Stimulated activated CD4-positive, alpha-beta T cell treated with anti-CD3 and anti-CD28 coated beads, TNF-alpha, amount 100 ng/mL, for 1 hour (primary cell): ENCODE measurements at places on chromosomes 3 and 15.

- DNase-seq, result no peak
Measured at GRCh38 chr3:175868626-175869025, 1009.5 kb downstream of the NAALADL2 start.

DNA sequence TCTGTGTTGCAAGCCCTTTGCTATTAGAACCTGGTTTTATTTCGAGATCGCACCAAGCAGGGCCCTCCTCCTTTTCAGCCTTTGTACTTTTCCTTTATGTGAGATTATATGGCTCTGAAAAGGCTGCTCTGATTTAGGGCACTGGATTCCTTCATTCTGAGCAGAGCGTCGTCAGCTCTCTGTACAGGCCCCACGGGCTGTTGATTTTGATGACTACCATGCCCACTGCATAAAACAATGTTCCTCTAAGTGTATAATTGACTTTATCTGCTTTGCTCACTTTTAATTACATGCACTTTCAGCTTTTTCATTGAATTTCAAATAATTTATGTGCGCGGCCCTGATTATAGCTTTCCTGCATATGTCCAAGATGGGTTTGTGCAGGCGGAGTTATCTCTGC is 4.4 kb upstream of the PSMD6 start:
- DNase-seq, result no peak

DNA sequence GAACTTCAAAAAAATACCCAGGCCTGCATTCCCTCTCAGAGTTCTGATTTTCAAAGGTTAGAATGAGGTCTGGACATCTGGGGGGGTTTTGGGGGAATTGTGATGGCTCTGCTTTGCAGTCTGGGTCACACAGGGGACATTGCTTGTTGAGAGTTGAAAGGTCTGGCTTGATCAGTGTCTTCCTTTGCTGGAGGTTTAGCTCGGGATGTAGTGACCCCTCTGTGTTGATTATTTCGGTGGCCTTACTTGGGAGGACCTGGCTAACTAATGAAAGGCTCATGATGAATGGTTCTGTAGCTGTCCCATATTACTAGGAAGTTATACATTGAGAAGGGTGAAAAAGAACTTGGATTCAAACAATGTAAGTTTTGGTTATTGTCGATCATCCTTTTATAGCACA is 23.7 kb downstream of the TPM1 start:
- no peak for DNase-seq

DNA sequence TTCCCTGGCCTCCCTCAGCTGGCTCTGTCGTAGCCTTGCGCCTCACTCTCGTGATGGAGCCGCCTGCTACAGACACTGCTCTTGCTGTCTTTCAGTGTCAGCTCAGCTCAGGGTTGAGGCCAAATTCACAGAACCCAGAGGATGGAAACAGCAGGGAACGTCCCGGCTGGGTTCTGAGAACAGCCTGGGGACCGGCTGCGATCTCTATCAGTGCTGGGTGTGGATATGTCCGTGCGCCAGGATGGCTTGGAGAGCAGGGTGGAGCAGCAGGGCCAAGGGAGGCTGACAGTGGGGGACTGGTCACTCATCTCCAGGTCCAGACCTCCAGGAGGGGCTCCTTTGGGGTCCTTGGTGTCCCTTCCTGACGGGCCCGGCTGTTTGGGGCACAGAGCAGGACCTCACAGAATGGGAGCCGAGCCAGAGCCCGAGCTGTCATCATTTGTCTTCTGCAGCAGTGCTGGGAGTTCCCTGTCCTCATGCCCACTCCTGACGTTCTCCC is 18.4 kb downstream of the KLF15 start:
- DNase-seq, result no peak

- no peak for DNase-seq
Measured at GRCh38 chr15:36814708-36815107, 235.3 kb downstream of the CDIN1 start.

DNA sequence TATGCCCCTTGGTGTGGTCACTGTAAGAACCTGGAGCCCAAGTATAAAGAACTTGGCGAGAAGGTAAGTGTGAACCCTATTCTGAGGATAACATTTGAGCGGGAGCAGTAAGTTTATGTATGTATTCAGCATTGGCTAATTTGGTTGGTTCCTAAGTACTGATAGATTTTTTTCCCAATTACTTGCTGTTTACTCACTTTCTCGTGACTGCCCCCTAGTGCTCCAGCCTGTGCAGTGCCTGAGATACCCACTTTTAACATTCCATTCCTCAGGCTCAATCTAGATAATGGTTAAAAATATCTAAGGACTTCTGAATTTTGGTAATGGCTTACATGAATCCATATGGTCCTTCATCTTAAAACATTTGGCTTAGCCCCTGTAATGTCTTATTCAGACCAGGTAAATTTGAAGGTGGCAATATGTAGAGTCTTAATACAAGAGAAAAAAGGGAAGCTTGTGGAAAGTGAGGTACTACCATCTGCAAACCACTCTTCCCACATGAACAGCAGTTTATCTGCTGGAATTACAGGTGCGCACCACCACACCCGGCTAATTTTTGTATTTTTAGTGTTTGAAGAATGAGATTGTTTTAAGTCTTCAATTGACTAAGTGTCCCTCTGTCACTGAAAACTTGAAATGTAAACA is 7.1 kb downstream of the ELL3 start:
- DNase-seq, result no peak

DNA sequence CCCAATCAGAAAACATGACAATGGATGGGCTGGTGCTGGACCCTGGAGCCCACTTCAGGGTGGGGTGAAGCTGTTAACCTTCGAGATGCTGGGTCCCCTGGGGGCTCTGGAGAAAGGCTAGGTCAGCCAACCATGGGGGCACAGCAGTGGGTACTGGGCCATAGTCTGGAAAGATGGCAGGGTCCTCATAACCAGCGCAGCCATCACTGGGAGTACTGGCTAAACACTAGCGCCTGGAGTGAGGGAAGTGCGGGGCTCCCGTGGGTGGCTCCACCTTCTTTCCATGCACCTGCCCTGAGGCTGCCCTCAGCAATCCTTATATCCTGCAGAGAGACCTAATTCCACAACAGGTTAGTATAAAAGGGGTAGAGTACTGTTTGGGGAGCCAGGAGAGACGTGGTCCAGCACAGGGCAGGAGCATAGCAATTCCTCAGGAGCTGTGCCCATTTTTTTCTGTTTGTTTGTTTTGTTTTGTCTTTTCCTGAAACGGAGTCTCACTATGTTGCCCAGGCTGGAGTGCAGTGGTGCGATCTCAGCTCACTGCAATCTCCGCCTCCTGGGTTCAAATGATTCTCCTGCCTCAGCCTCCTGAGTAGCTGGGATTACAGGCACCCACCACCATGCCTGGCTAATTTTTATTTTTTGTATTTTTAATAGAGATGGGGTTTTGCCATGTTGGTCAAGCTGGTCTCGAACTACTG is 122.6 kb upstream of the MEF2A start:
- DNase-seq, result no peak

GRCh38 chr3:187987187-187987586 is 166.8 kb upstream of the LPP start:
- no peak for DNase-seq

DNA sequence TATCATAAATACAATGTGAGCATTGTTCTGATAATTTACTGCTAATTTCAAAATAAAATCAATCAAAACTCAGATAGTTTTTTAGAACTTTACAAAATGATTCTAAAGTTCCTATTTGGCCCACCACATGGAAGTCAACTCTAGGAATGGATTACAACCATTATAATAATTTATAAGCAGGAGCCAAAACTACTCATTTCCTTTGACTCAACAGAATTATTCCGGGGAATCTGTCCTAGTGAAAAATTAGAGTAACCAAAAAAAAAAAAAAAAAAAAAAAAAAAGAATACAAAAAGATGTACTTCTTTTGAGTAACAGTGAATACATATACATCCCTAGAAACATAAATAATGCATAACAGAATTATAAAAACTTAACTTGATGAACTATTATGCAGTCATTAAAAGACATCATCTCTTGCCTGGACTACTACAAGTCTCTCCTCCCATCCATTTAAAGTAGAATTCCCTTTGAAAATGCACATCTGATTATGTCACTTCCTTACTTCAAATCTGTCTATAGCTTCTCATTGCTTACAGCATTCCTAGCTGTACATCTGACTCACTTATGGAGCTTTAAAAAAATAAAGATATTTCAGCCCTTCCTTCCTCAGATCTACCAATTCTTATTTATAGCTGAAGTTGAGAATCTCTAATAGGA is 43.4 kb downstream of the HDGFL3 start:
- no peak for DNase-seq

DNA sequence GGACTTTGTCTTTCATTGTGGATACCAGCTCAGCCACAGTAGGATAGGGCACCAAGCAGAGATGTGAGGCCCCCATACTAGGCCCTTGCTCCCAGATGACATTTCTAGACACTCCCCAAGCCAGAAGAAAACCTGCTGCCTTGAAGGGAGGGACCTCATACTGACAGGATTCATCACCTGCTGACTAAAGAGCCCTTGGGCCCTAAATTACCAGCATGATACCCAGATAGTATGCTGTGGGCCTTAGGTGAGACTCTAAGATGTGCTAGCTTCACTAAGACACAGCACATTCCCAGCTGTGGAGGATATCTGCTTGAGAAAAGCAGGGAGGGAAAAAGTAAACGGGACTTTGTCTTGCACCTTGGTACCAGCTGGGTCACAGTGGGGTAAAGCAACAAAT is 324.0 kb downstream of the TBL1XR1 start:
- no peak for DNase-seq

DNA sequence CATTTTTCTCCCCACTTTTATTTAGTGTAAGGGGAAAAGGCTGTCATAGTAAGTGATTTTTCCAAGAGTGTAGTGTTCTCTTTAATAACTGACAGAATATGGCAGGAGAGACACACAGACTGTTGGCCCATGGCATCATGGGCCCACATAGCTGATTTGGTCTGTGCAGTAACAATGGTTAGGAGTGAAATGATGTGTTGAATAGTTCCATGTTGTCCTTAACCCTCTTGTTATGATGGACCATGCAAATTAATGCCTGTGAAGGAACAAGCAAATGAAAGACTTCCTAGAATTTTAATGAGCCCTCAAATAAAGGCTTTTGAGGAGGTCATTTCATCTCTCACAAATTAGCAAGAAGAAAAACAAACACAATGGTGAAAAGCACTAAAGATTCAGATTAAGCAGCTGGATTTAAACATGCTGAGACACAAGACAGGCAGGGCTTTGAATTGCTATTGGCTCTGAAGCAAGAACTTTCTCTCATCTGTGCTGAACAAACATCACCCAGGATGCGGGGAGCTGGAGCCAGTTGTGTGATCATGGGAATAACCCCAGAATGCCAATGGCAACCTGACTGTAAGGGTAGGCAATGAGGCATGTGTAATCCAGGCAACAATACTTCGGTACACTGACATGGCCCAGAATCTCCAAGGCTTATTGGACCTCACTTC is 136.7 kb upstream of the VEPH1 start:
- DNase-seq, result no peak
